Activated gamma-delta T cell treated with anti-CD3 and anti-CD28 coated beads, Interleukin-2, amount 50 U/mL, for 16 hours (primary cell): ENCODE measurements at places on chromosomes 12 and 14.

DNA sequence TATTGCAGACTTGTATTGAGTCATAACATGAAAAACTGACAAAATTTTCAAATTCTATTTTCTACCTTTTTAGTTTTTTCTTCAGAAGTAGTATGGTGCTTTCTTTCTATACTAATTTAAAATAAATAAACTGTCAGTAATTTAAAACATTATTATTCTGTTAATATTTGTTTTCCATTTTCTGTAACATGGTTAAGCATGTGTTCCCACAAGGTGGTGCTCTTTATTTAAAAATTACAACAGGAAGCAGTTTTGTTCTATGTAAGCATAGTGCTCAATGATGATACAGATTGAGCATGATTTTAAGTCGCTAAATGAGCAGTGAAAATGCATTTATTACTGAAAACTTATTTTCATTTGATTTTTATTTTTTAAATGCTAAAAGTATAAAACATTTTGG is 114.6 kb downstream of the PPFIA2 start:
- DNase-seq = no peak

- no peak for DNase-seq
Observed at GRCh38 chr12:52506858-52507715, 13.1 kb downstream of the KRT5 start.

- DNase-seq = no peak
Observed at GRCh38 chr14:100988011-100988410, 84.5 kb upstream of the RTL1 start.

- no peak for DNase-seq
Observed at GRCh38 chr12:113456761-113457160, 14.9 kb downstream of the LHX5 start.

- no peak for DNase-seq
Observed at GRCh38 chr14:23447361-23448350, 12.2 kb upstream of the MYH7 start.

DNA sequence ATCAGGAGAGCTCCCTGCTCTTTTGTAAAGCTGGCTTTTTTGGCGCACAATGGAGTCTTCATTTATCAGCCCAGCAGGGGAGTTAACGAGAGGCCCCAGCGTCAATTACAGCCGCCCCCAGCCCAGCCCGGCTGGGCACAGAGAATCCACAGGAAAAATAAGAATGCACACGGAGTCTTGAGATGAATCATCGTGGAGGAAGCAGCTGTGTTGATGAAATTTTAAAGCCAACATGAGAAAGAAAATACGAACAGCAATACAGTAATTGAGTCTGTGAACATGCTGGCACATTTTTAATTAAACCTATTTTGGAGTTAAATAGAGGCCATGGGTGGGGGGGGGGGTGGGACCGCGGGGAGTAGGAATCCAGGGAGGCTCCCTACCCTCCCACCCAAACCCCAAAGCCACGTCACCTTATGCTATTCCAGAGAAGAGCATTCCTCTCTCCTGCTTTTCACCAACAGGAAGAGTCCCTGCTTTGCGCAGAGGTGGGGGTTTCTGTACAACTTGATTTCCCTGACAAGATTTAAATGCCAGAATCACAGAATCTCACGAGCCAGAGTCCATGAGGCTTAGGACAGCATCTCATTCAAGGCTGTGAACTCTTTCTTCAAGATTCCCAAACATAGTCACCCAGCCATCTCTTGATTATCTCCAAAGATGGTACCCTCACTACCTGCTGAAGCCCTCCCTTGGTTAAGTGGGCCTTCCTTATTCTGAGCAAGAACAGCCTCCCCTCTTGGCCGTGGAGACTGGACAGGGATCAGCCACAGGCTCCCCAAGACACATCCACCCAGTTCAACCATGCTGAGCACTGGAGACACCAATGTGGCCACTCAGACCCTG is 50.3 kb downstream of the CCNK start:
- DNase-seq = no peak

DNA sequence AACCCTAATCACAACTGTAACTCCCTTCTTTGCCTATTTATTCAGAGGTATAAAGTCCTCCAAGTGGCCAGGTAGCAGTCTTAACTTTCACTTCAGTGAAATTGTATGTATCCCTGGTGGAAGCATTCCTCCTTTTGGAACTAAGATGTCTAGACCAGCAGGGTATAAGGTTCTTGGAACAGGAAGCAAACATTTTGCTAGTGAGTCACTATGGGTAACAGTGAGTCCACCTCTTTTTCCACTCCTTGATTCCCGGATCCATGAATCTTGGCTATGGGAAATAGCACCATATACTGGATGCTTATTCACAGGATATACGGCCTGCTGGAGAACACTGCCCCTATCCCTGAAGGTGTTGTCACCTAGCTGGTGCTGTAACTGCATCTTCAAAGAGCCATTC is 80.2 kb downstream of the KCNA5 start:
- DNase-seq = no peak

DNA sequence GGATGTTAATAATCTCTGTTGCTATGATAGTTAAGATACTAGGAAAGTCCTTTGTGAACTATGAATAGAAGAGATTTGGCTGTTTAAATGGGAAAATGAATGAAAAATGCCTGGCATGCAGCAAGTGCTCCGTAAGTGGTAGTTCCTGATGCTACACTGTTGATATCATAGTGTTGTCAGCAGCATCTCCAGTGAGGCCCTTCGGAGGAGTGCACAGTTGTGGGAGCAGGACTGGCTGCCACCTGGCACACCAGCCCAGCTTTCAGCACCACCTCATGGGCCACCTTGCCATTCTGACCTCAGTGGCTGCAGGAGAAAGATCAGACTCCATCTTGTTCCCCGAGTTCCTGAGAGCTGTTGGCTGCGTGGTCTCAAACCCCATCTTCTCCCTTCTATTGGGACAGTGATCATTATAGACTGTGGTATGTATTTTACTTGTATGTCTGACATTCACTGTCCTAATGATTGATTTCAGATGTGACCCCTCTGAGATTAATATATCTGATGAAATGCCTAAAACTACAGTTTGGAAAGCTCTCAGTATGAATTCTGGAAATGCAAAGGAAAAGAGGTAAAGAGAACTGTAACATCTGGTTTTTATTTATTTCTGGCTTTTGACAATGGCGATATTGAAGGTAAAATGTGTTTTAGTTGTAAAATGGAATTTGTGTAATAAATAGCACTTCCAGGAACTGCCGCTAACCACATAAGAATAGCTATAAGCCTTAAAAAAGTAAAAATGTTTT is 80.9 kb downstream of the SLC4A8 start:
- DNase-seq = no peak

DNA sequence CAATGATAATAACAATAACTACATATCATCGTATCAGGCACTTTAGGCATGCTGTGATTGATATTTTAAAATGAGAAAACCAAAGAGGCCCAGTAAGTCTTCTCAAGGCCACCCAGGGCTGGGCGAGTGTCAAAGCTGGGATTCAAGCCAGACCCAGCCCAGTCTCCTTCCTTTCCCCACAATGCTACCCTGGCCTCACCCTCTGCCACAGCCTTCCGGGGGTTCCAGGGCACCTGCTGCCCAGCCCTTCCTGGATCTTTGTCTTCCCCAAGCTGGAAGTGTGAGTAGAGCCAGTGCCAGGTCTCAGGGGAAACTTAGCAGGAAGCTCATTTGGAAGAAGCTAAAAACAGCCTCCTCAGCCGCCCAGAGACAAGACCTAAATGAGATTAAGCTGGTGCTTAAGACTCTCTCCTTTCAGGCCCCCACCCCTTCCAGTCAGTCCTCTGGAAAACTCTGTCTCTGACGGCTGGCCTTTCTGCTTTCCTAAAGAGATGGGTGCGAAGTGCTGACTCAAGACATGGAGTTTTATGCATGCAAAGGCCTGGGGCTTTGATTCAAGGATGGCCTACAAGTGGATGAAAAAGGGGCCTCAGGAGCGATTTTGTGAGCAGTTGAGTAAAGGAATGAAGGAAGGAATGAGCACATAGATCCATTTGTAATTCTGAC is 184.2 kb downstream of the KCNA5 start:
- DNase-seq = no peak

- DNase-seq = no peak
Observed at GRCh38 chr14:83706231-83706954, 1823.6 kb upstream of the FLRT2 start.

GRCh38 chr12:27931390-27931789 is 41.1 kb downstream of the PTHLH start:
- no peak for DNase-seq

GRCh38 chr12:79534029-79534867 is 156.5 kb downstream of the PAWR start:
- no peak for DNase-seq

DNA sequence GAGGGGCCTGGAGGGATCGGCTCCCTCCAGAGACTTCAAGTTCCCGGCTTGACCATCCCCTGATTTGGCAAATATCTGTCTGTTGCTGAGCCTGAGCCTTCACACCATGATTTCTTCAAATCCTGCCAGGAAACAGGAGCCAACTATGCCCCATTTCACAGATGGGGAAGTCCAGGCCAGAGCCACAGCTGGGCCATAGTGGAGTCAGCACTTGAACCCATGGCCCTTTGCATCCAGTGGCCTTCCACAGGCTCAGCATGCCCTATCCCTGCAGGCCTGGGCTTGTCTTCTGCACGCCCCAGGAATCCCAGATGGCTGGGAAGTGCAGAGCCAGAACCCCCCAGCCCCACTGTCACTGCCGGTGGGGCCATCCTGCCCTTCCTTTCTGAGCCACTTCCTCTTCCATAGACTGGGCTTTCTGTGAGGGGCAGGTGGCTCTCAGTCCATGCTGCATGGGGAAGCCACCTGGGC is 44.9 kb downstream of the CYP46A1 start:
- no peak for DNase-seq
